Heart right ventricle (tissue), 16 donors: ENCODE measurements at places on chromosomes 7 and 10.

- no peak for DNase-seq
These were observed 85.6 kb downstream of the AOAH start for GRCh38 chr7:36638586-36639263.

DNA sequence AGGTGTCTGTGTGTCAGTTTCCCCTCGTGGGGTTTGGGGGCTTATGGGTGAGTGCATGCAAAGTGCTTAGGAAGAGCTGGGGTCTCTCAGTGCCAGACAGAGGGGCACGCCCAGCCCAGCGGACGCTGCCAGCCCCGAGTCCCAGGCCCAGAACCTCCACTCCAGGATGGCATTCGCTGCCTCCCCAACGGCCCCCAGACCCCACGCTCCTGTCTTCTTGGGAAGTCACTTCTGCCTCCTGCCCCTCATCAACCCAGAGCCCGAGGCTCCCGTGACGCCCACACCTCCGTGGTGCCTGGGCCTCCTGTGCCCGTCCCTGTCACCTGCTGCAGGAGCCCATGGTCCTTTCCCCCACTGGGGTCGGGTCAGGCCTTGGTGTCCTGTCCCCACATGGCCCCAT is 35.0 kb downstream of the NKX6-2 start:
- DNase-seq, result no peak

- no peak for DNase-seq
These were observed 1.3 kb downstream of the BRAT1 start for GRCh38 chr7:2553831-2554581.

- DNase-seq, result no peak
These were observed 559.7 kb upstream of the MGMT start for GRCh38 chr10:128907155-128907941.

GRCh38 chr10:73650537-73651331 is 5.1 kb downstream of the SYNPO2L start:
- DNase-seq, result peak; percentile 58
